ENCODE measurements at places on chromosomes 5 and 9.

- DNase-seq: no peak
Observed at GRCh38 chr9:26945591-26945990, 1.5 kb downstream of the PLAA start.

DNA sequence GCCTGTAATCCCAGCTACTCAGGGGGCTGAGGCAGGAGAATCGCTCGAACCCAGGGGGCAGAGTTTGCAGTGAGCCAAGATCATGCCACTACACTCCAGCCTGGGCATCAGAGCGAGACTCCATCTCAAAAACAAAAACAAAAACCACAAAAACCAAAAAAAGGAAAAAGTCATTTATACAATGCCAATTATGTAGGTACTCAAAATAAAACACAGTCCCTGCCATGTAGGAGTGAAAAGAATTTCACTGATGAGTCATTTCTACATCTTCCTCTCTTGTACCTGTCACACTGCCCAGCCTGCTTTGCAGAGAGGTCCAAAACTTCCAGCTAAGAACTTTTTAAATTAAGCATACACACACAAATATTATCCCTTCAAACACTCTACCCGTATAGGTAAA lies 215.8 kb downstream of the EPB41L4A start:
- DNase-seq: no peak

GRCh38 chr5:171246231-171246630 lies 62.8 kb upstream of the TLX3 start:
- no peak for DNase-seq

DNA sequence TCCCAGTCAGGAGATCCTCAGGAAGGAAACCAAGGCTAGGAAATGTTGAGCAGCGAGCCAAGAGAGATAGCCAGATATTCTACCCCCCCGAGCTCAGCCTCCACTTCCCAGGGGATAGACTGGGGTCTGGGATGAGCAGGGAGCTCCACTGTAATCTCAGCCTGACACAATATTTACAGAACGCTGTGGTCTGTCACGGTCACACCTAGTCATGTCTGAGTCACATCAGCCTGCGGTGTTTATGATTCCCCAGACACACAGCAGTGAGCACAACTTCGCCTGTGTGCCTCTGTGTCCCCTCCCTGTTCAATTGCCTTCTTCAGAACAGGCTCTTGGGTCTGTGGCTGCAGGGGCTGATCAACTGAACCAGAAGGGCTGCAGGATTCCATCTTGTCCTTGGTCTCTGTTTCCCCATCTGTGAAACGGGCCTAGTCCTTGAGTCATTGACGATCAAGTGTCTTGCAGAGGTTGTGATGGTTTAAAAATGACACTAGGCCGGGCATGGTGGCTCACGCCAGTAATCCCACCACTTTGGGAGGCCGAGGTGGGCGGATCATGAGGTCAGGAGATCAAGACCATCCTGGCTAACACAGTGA lies 8.6 kb upstream of the PRRX2 start:
- no peak for DNase-seq

- DNase-seq: no peak
Observed at GRCh38 chr5:96790961-96791504, 16.7 kb downstream of the ERAP1 start.

DNA sequence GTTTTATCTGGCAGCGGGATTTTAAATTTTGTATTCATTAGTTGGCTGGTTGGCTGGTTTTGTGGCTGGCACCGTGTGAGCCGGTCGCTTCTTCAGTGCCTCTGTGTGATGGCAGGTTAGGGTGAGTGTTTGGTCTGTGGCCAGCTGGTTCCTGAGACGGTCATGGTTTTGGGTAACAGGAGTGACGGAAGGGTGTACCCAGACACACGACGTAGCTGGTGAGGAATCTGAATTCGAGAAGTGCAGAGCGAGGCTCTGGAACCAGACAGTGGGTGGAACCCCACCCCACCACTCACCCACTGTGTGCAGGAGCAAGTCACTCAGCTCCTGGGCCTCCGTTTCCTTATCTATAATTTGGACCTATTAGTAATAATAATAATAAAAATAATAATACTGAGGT lies 2.7 kb downstream of the BTNL9 start:
- no peak for DNase-seq

DNA sequence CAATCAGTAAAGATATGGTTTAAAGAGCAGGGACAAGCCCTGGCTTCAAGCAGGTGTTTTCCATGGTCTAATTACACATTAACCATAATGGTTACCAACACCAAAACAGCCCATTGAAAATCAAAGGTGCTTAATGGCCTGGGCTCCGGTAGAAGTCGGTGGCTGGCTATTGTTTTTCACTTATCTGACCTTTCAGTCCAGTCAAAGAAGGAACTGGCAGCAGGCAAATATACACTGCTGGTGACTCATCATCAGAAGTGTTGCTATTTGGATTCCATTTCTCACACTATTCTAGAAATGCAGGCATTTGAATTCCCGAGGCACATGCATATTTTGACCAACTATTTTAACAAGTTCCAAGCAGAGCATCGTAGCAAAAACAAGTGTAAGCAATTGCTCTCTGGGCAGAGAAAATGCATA lies 26.3 kb upstream of the GABRP start:
- DNase-seq: no peak

GRCh38 chr9:128393970-128394369 lies 22.8 kb downstream of the URM1 start:
- DNase-seq: no peak

GRCh38 chr5:170235876-170236864 lies 3.4 kb downstream of the C5orf58 start:
- DNase-seq: no peak

DNA sequence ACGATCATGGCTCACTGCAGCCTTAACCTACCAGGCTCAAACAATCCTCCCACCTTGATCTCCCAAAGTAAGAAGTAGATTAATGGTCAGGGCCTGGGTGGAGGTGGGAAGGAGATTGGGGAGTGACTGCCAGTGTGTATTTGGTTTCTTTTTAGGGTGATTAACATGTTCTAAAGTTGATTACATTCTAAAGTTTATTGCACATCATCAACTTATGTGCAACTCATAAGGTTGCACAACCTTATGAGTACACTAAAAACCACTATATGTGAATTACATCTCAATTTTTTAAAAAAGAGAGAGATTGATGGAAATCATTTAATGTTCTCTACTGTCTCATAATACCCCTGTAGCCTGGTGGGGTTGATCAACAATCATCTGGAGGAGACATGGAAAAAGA lies 218.1 kb downstream of the AOPEP start:
- DNase-seq: no peak

- DNase-seq: no peak
Observed at GRCh38 chr9:123743737-123744136, 186.2 kb downstream of the DENND1A start.

DNA sequence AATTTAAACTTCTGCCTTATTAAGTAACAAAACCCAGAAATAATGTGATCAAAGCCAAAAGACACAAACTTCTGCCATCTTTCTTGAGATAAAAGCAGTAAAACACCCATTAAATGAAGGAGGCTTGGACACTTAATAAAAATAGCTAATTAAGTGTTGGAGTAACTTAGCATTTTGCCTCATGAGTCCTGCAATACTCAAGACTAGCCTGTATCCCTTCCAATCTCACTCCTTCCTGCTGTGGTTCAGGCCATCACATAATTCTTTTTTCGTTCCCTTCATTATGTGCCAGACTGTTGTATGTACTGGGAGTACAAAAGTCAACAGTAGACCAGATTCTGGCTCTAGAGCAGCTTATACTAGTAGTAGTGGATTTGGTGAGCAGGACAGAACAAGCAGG lies 250.2 kb downstream of the NFIB start:
- no peak for DNase-seq

GRCh38 chr9:135167356-135167755 lies 79.9 kb downstream of the OLFM1 start:
- DNase-seq: no peak

DNA sequence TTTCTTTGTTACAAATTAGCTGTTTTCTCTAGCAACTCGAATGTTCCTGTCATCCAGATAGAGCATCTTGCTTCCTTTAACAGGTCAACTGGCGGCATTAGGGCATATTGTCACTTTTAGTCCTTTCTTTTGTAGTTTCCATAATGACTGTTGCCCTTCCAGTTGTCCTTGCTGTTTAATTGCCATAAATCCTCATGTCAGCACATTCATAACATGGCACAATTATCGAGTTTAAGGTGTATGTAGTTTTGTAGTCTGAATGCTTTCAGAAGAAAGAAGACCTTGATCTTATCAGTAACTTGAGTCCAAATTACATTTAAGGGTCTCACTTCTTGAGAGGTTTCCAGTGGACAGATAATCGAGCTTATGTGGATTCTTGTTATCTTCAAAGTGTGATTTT lies 161.7 kb upstream of the CDH12 start:
- no peak for DNase-seq

DNA sequence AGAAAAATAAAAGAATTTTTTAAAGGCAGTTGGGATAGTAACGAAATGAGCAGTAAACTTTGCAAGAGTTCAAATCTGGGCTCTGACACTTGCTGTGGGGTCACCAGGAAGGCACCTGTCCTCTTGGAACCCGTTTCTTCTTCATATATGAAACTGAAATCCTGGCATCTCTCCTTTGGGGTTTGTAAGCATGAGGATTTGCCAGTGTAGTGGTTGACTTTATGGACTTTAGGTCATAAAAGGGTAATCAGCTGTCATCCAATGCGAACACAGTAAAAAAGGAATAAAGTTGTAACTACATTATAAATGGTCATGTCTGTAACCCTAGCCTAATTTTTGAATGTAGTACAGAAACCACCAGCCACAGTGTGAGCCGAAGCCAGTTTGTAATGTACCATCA lies 1.3 kb downstream of the RAB14 start:
- DNase-seq: no peak

DNA sequence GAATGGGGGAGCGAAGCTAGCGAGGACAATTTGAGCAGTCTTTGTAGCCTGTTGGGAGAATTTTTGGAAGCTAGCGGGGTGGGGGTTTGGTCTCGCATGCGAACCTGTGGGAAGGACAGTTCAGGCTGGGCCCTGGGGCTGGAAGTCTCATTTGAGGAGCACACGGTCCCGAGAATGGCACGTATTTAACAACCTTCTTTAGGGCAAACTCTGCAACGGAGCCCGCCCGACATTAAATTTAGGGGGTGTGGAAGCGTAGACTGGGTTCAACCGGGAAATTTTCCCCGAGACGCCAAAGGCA lies 35.2 kb upstream of the NFIB start:
- no peak for DNase-seq

DNA sequence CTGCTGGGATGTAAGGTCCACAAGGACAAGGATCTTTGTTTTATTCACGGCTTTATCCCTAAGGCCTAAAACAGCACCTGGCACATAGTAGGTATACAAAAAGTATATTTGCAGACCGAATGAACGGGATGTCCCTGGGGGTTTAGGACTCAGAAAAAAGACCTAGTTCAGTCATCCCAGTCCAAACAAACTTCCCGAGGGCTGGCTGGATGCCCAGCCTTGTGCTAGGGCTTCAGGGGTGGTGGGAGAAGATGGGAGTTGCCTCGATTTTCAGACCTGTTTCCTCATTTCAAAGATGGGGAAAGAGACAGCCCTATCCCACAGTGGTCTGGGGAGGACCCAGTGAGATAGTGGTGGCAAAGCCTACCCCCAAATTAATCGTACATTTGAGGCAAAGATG lies 3.0 kb upstream of the PROB1 start:
- DNase-seq: no peak

DNA sequence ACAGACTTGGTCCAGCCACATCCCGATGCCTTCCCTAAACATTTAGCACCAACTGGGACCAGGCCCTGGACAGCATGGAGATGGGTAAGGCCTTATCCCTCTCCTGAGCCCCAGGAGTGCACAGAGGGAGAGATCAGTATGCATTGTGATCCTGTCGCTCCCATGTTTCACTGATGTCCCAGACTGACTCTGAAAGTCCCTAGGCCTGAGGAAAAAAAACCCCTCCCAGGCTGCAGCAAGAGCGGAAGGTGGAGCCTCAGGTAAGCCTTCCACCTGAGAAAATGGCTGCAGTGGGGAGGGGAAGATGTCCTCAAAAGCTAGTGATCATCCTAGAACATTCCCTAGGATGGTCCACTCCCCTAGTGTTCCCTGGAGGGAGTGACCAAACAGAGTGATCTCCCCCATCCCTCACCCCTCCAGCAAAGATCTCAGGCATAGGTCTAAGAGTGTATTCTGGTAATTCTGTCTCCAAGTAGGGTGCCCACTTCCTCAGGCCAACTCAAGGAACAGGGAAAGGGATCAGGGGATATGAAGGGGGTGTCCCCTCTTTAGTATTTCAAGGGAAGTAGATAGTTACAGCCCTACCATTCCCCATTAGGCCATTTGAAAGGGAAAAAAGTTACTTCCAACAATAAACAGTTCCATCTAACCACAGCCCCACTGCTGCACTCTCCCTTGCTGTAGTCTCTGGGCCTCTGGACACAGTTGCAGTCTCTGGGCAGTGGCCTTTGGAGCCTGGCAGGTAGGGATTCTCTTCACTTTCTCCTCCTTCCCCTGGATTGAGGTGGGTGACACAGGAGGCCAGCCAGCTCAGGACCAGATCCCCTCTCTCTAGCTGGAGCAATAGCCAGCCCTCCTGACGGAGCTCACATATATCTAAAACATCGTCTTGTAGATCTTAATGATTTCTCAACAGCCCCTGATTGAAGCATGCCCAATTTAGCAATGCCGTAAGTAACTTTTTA lies 6.8 kb upstream of the CXXC5 start:
- no peak for DNase-seq

- no peak for DNase-seq
Observed at GRCh38 chr5:158410976-158411375, 552.0 kb upstream of the CLINT1 start.

DNA sequence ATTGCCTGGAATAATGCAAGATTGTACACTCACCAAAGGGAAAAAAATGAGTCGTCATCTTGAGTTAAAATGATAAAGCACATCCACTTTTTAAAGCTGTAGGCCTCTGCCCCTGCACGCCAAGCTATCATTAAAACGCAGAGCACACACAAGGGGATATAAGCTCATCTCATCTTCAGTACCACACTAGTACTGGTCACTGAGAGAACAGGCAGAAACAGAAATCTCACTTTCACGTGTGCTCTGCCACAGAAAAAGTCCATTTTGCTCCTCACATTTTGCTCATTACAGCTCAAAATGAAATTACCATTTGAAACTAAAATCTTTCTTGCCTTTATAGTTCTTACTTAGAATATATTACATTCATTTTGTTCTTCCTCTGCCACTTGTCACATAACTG lies 99.2 kb upstream of the SLC30A5 start:
- DNase-seq: no peak

- no peak for DNase-seq
Observed at GRCh38 chr9:110148891-110149290, 59.1 kb downstream of the C9orf152 start.

- DNase-seq: no peak
Observed at GRCh38 chr9:115148721-115149120, 30.8 kb upstream of the TNC start.

DNA sequence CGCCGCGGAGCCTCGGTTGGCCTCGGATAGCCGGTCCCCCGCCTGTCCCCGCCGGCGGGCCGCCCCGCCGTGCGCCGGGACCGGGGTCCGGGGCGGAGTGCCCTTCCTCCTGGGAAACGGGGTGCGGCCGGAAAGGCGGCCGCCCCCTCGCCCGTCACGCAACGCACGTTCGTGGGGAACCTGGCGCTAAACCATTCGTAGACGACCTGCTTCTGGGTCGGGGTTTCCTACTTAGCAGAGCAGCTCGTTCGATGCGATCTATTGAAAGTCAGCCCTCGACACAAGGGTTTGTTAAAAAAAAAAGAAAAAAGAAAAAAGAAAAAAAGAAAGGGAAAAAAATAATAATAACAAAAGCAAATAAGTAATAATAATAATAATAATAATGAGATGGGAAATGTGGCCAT lies 112.8 kb downstream of the GCNT1 start:
- no peak for DNase-seq
